ENCODE measurements at places on chromosomes 1 and 21.

DNA sequence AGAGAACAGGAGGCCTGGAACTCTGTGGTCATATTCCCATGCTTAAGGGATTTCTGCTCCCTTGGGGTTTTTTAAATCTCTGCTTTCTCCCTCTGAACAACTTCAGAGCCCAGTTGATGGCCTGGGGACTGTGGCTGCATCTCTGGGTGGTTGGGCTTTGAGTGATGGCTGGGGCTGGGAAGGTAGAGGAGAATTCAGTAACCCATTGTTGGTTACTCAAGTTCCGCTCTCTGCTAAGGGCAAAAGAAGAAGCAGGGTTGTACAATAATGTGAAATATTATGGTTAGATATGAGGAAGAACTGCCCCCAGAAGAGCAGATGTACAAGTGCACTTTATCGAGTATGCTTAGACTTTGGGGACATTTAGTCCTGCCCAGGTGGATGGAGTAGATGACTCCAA is 72.1 kb upstream of the CNTN2 start:
- no peak for DNase-seq

- no peak for DNase-seq
These were observed 64.4 kb downstream of the MAB21L3 start for GRCh38 chr1:116175611-116176010.

- DNase-seq = no peak
These were observed 64.1 kb upstream of the SLC25A33 start for GRCh38 chr1:9475061-9475627.

- DNase-seq = peak; percentile 82
These were observed 281.9 kb upstream of the ADAMTS5 start for GRCh38 chr21:27248814-27249213.

DNA sequence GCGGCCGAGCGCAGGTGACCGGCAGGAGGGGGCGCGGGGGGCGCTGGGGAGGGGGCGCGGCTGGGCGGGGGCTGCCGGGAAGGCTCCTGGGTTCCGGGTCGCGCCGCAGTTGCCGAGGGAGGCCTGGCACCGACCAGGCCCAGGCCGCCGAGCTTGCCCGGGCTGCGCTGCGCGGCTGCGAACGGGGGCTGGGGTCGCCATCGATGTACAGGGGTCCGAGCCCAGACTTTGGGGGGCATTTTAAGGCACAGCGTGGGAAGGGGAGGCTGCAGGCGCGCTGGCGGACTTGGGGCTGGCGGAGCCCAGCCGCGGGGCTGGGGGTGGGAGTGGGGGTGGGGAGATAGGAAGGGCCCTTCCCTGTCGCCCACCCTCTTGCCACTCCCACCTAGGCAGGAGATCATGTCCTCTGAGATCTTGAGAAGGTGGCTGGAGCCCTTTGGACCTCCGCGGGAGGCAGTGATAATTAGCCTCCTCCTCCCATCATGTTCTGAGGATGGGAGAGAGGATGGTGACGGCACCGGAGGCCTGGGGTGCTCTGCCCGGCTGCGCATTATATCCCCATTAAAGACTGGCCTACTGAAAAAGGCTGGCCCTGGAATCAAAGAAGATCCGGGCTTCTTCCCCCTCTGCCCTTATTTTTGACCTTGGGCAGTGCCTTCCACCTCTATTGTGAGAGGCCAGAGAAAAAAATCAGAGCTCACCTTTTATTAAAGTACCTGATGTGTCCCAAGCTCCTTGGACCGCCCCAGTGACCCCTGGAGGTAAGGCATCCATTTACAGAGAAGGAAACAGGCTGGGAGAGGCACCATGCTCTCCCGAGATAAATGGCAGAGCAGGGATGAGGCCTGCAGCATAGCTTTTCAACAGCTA is 497 bp downstream of the FBXO44 start:
- no peak for DNase-seq

GRCh38 chr1:207918581-207918980 is 7.7 kb upstream of the CD34 start:
- no peak for DNase-seq

DNA sequence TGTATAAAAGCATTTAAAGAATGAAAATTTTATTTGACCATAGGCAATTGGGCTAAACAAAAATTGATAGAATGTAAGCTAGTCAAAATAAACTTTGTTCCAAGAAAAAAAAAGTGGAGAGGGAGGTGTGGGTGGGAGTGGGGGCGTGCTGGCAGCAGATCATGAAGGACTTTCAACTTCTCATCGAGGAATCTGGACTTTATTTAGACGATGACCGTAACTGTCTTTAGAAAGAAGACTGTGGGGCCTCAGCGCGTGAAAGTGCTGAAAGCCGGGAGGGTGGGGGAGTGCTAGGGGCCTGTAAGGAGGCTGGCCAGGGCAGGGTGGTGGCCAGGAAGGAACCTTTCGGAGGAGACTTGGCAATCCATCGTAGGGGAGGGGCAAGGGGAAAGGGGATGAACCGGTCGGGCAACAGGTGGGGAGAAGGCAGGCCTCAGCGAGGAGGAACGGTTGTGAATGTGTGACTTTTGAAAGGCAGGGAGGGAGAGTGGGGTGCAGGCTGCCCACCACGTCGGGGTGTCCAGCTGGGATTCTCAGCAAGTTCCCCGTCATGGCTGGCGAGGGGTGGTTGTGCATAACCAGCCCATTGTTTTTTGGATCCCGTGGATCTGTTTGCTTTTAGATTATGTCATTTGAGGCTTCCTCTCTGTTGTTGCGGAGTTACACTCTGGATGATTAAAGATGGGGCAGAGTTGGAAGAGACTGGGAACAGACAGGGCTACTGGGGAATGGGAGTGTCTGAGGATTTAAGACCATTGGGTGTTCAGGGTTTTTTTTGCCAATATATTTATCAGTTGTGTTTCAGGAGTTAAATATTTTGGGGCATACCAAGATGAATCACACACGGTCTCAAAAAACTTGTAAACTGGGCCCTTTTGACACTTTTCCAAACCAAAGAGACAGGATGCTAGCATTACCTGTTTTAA is 35.5 kb downstream of the HUNK start:
- no peak for DNase-seq

DNA sequence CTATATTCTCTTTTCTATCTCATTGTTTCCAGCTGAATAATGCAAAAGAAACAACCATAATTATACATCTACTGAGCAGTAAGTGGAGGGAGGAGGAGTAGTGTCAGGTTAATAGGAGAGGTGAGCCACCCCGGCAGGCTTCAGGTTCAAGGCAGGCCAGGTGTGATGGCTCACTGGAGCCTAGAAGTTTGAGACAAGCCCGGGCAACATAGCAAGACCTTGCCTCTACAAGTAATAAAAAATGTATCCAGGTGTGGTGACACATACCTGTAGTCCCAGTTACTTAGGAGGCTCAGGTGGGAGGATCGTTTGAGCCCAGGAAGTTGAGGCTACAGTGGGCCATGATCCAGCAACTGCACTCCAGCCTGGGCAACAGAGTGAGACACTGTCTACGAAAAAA is 1.9 kb upstream of the DIP2A start:
- DNase-seq = no peak

GRCh38 chr1:218558271-218558810 is 213.2 kb downstream of the TGFB2 start:
- DNase-seq = no peak

- DNase-seq = no peak
These were observed 2.0 kb upstream of the OR2T4 start for GRCh38 chr1:248359415-248359814.

- DNase-seq = no peak
These were observed 351.3 kb downstream of the RRAGC start for GRCh38 chr1:38508232-38508631.

DNA sequence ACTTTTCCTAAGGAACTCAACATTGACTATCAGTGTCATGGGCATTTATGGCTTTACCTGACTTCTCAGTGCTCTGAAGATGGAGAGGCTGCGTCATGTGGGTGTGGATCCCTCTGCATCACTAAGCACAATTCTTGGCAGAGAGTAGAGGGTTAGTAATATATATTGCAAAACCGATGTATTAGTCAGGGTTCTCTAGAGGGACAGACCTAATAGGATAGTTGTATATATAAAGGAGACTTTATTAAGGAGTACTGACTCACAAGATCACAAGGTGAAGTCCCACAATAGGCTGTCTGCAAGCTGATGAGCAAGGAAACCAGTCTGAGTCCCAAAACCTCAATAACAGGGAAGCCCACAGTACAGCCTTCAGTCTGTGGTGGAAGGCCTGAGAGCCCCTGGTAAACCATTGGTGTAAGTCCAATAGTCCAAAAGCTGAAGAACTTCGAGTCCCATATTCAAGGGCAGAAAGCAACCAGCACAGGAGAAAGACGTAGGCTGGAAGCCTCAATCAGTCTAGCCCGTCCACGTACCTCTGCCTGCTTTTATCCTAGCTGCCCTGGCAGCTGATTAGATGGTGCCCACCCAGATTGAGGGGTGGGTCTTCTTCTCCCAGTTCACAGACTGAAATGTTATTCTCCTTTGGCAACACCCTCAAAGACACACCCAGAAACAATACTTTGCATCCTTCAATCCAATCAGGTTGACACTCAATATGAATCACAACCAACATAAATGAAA is 159.7 kb upstream of the NRIP1 start:
- DNase-seq = peak; percentile 88

- peak; percentile 31 for DNase-seq
These were observed 23.1 kb upstream of the CNN3 start for GRCh38 chr1:94949681-94950661.

DNA sequence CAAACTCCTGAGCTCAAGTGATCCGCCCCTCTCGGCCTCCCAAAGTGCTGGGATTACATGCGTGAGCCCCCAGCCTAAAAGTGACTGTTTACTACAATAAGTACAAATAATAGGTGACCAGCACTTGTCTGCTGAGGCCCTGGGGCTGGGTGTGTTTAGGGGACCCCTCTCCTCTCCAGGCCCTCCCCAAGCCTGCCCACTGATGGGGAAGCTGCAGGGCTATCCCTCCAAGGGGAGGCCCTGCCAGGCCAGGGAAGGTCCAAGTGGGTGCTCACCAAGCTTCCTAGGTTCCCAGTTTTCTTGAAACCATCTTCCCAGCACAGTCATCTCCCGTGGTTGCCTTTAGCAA is 60.7 kb downstream of the H3-3A start:
- DNase-seq = no peak

DNA sequence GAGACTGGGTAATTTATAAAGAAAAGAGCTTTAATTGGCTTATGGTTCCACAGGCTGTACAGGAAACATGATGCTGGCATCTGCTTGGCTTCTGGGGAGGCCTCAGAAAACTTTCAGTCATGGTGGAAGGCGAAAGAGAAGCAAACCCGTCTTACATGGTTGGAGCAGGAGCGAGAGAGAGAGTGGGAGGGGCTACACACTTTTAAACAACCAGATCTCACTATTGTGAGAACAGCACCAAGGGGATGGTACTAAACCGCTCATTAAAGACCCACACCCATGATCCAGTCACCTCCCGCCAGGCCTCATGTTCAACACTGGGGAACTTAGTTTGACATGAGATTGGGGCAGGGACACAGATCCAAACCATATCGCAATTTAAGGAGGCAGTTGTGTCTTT is 69.4 kb downstream of the PKN2 start:
- no peak for DNase-seq

DNA sequence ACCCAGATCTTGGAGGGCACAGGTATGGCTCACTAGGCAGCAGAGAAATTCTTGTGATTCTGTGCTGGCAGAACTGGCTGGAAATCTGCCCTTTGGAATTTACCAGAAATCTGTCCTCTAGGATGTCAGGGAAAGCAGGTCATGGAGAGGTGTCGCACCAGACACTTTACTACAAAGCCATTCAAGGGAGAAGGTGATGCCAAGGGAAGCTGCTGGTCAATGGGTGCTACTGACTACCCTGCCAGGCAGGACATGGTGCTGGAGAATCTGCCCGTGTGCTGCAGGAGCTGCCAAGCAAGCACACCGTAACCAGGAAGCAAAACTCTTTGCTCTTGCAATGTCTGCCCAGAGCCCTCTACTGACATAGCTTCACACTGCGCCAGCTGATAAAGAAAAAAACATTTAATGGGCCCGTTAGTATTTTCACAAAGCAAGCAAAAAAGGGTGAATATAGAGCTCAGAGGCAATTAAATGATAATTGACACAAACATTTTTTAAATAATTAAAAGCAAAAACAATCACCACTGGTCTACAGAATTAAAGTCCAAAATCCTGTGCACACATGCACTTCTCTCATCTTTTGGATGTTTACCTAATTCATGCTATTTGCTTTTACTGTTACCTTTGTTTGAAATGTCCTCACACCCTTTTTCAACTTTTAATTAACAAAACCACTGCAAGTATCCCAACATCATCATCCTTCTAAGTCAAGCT is 7.2 kb upstream of the FBXO28 start:
- DNase-seq = peak; percentile 67

- DNase-seq = no peak
These were observed 150.4 kb downstream of the BRINP3 start for GRCh38 chr1:190327271-190327670.

GRCh38 chr1:32580348-32581017 is 41.3 kb downstream of the ZBTB8A start:
- no peak for DNase-seq

GRCh38 chr1:11611638-11612327 is 42.4 kb downstream of the FBXO2 start:
- no peak for DNase-seq

DNA sequence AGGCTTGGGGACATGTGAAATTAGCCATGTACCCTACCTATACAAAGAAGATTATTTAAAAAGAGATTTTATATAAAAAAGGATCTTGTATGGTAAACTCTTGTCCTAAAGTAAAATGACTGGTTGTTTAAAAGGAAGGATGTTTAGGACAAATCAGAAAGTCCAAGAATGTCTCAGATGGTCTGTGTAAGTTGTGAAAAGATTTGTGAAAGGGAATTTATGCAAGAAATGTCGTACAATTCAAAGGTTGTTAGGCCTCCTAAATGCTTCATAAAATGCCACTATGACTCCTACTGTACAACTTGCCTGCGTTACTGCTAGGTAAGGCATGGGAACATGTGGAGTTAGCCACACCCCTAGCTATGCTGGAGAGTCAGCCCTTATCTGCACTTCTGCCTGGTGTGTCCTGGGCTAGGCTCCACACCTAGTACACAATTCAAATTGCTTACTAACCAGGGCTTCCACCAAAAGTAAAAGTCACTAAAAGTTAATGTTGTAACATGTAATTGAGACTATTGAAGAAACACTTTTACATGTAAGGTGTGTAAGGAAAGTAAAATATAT is 19.7 kb downstream of the PRDX6 start:
- DNase-seq = no peak

DNA sequence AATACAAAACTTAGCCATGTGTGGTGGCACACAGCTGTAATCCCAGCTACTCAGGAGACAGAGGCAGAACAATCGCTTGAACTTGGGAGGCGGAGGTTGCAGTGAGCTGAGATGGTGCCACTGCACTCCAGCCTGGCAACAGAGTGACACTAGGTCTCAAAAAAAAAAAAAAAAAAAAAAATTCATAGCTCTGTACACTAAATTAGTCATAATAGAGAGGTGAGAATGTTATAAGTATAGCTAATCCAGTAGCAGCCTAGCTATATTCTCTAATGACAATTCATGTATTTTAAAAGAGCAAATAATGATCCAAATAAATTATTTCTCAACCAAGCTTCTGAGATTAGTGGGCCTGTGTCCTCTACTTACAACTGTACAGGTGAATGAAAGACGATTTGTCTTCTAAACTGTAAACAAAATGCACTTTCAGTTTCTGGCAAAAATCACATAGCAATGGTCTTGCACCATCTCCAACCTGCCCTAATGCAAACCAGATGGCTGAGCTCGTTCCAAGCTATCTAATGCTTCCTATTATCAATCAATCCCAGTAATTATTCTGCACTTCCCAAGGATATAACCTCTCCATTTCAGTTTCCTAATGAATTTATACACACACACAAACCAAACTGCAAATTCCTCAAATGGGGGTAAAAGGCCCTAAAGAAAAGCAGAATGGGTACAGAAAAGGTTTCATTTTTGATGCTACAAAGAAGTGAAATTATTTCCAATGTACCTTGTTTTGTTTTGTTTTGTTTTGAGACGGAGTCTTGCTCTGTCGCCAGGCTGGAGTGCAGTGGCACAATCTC is 56.5 kb downstream of the GATAD2B start:
- no peak for DNase-seq

GRCh38 chr21:38413958-38414548 is 84.2 kb downstream of the ERG start:
- no peak for DNase-seq
